ENCODE measurements at places on chromosomes 16 and 17.
A peak's percentile ranks its signal among the peaks of the same experiment; 100 is the strongest.

DNA sequence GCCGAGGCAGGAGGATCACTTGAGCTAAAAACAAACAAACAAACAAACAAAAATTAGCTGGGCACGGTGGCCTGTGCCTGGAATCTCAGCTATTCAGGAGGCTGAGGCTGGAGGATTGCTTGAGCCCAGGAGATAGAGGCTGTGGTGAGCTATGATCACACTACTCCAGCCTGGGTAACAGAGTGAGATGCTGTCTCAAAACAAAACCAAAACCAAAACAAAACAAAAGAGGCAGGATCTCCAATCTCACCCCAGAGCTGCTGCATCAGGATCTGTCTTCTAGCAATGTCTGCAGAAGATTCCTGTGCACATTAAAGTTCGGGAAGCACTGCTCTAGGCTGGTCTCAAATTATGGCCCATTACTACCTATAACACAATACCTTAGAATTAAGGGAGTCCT lies 43.1 kb downstream of the MAP2K6 start:
- DNase-seq, result no peak

GRCh38 chr16:83420206-83420760 lies 387.5 kb upstream of the HSBP1 start:
- DNase-seq, result no peak

DNA sequence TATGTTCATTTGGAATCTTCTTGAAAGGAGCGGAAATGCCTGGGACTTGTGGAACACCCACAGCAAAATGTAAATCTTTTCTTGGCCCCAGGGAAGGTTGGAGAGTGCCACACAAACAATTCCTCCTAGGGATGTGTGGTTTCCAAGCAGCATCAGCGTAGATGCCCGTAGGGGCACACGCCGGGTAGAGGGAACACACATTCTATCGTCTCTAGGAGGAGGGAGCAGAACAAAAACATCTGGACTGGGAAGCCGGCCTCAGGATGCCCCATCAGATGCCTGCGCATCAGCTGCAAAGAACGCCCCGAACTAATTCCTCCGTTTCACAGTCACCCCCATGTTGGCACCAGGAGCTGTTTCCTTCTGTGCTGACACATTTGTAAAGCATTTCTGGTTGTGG lies 357.9 kb upstream of the ZFHX3 start:
- DNase-seq, result no peak

DNA sequence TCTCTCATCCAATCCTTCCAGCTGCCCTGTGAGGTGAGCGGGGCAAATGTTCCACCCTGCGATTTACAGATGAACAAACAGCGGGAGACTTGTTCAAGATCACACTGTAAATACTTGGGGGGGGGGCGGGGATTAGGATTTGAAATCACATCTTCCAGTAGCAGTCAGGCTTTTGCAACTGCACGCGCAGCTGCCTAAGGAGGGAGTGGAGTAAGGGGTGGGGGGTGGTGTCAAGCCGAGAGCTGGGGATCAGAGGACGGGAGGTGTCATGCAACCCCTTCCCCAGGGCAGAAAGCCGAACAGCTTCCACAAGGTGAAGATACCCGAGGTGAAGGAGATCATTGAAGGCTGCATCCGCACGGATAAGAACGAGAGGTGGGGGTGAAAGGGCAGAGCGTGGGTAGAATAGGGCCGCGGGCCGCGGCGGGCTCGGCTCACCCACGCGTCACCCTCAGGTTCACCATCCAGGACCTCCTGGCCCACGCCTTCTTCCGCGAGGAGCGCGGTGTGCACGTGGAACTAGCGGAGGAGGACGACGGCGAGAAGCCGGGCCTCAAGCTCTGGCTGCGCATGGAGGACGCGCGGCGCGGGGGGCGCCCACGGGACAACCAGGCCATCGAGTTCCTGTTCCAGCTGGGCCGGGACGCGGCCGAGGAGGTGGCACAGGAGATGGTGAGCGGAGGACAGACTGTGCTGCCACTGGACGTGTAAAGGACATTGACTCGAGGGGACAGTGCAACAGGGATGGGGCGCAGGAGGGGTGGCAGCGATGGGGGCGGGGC lies 4.6 kb downstream of the WNK4 start:
- no peak for DNase-seq

- no peak for DNase-seq
Measured at GRCh38 chr17:65078441-65079160, 22.1 kb upstream of the GNA13 start.

DNA sequence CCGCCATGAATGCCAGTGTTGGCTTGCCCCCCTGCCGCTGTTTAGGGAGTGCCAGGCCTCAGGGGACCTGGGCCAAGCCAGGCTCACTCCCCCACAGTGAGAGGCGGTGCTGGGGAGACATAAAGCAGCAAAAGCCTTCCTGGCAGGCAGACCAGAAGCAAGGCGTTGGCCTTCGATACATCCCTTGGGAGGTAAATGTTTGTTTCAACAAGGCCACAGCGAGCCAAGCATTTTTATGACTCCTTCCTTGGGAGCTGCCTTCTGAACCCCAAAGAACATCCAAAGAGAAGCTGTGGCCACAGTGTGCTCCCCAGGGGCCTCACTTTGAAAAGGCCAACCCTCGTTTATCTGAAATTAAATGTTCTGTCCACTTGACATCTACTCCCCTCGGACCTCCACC lies 119.7 kb upstream of the CIBAR2 start:
- DNase-seq, result no peak

DNA sequence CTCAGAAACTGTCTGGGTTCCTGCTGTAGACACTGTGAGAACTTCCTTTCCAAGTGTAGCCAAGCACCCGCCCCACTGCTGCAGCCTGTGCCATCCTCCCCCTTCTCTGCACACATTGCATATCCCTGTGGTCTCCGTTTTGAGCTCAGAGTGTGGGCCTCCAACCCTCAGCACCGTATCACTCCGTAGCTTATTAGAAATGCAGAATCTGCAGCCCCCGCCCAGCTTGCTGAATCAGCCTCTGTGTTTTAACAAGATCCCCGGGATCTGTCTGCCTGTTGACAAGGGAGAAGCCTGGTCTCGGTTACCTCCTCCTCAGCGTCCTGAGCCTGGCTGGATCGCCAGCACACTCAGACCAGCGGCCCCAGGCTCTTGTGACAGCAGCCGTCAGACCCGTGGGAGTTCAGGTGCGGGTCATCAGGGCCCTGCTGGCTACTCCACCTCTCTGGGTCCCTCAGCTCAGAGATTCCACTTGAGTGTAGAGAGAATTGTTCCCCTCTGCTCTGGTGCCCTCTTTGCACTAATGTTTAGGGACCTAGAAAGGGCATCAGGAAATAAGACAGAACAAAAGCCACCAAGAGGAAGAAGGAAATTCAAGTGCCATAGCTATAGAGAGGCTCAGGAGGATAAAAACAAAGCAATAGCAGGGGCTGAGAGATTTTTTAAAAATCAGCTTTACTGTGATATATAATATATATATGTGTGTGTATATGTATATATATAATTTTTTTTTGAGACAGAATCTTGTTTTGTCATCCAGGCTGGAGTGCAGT lies 92.3 kb downstream of the PITPNC1 start:
- DNase-seq, result peak; percentile 35

DNA sequence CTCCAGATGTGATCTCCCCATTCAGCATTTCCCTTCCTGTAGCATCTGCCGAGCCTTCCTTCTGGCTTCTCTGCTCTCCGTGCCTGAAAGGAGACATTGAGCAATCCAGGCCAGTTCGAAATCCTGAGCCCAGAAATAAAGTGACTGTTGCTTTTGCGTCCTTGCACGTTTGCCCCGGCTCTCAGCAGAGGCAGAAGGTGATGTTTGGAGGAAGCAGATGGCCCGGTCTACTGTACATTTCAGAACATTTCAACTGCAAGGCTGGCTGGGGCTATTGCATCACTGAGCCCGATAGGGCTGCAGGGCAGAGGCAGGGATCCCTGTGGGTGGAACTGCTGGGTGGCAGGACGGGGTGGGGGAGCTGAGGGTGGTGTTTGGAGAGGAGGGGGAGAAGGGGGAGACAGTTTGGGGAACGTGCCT lies 29.4 kb downstream of the IRF8 start:
- DNase-seq, result no peak

GRCh38 chr16:66088681-66089080 lies 277.8 kb upstream of the CDH5 start:
- DNase-seq, result no peak

- DNase-seq, result no peak
Measured at GRCh38 chr16:85812811-85813700, 13.6 kb downstream of the COX4I1 start.

DNA sequence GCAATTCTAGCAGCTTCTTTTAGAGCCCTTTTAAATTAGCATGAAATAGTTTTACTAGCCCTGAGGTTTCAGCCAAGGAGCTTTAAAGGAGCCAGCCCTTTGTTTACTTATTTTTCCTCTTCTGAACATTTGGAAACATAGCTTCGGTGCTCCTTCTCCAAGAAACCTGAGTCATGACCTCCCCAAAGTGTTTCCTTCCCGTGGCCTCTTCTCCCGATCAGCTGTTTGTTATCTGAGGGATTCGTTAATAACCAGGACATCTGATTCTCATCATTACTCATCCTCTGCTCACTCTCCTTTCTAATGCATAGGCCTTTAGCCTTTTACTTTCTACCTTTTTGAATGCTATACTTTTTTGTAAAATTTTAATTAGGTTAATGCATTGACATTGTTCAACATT lies 204.5 kb downstream of the WWOX start:
- DNase-seq, result no peak

- peak; percentile 40 for DNase-seq
Measured at GRCh38 chr17:35460354-35460851, 11.8 kb upstream of the SLFN13 start.

DNA sequence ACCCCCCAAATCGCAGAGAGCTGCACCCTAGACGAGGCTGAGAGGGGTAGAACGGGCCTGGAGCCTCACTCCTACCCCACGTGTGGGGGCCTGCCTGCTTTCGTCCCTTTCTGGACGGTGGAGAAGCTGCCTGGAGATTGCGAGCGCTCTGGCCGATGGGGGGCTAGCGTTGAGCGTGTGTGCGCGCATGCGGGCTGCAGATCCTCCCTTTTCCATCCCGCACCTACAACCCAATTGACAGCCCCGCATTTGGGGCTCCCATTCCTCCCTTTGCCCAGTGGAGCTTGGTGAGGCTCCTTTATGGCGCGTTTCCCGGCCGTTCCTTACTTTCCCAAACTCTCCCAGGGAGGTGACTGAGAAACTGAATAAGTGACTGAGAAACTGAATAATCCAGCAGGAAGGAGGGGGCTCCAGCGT lies 907 bp upstream of the ESRP2 start:
- no peak for DNase-seq

DNA sequence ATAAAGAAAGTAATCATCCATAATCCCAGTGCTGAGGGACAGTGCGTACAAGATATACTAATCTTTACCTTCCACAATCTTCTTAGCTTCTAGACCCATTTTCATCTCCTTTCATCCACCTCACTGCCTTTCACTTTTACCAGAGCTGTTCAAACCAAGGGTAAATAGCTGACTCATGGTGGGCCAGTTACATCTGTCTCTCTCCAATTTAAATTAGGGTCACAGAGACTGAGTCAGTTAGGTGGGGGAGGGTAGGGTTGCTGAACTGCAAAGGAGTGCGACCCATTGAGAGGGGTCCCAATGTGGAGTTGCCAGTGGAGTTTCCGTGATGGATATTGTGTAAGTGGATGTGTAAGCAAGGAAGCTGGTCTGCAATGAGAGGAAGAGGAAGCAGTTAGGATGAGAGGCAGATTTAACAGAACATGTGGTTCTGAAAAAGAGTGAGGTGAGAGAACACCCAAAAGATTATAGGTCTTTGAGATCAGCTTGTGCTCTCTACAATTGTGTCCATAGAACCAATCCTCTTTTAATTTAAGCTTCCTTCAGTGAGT lies 83.5 kb downstream of the GP2 start:
- DNase-seq, result no peak

DNA sequence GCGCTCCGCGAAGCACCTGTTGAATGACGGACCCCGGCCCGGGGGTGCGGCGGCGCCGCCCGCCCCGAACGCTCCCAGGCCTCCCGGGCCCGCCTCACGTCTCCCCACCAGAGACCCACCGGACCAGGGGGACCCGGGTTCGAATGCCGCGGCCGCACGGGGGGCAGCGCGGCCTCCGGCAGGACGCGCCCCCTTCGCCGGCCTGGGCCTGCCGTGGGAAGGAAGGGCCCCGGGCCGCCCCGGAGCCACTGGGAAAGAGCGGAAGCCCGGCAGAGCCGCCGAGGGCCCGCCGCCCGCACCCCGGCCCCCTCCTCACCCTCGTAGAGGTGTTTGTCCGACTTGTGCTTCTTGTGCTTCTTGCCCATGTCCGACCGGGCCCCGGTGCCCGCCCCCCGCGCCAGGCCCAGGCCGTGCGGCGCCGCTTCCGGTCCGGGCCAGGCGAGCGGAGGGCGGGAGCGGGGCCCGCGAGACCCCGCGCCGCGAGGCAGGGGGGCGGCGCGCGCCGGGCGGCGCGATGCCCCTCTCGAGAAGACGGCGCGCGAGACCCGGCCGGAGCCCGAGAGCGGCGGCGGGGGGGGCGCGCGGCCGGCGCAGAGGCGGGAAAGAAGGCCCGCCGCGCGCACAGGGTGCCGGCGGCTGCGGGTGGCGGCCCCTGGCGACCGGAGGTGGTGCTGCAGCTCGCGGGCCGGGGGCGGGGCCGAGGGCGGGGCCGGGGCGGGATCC lies at the start of gene BRD7:
Gene BRD7 (minus strand): TSS at position 579 of the 723 bp plus-strand sequence. CDS start 214 bp downstream, at position 365.
- DNase-seq, result peak; percentile 94

DNA sequence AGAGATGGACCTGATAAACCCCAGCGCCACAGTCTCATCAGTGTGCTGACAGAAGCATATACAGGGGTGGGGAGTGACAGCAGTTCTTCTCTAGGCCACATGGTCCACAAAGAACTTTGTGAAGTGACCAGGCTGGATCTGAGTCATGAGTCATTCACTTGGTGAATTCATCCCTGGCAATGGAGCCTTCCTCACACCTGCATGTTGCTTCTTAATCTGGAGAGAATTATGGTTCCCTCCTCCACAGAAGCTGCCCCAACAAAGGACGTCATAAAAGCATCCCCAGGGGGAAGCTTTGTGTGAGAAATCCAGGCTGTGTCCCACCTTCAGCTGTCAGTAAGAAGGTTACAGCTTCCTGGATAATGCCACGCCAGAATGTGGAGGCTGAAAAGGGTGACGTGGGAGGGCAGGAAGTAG lies 215.6 kb upstream of the MAF start:
- DNase-seq, result no peak

GRCh38 chr17:69575346-69575761 lies 160.9 kb downstream of the MAP2K6 start:
- DNase-seq, result no peak

- DNase-seq, result no peak
Measured at GRCh38 chr16:47144559-47144877, 773 bp upstream of the NETO2 start.

DNA sequence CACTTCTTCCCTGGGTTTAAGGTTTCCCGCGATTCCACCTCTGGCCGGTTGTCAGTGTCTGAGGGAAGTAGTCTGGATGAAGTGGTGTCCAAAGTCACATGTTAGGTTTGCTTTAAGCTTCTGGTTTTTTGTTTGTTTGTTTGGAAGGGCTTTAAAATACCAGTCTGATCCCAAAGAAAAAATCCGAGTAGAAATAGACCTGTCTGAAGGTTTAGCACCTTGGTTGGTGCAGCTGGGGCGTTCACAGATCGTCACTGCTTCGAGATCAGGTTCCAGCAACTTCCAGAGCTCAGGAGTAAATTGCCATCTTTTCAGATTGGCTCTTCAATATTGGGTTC lies 567 bp downstream of the TMEM97 start:
- no peak for DNase-seq
